ENCODE measurements at places on chromosomes 2 and 18.

GRCh38 chr18:44564922-44565321 is 115.8 kb upstream of the SETBP1 start:
- DNase-seq = no peak

GRCh38 chr2:235000426-235001236 is 48.8 kb downstream of the SH3BP4 start:
- no peak for DNase-seq

GRCh38 chr2:224008702-224009261 is 30.3 kb downstream of the SERPINE2 start:
- no peak for DNase-seq

GRCh38 chr2:20942646-20943125 is 101.2 kb downstream of the APOB start:
- no peak for DNase-seq

DNA sequence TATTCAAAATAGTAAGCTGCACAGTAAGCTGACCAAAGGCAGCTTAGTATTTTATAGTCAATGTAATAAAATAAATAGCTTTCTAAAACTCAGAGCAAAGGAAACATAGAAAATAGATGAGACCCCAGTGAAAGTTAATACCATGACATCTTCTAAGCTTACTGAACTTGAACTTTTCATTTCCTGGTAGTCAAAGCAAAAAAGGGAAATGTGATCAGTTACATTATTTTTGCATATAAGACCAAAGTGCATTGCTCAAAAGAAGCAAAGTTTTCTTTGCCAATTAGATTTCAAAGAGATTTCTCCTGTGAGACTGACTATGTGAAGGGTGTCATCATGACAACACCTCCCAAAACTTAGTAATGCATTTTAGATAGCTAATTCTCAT is 70.2 kb downstream of the MYO1B start:
- no peak for DNase-seq

GRCh38 chr2:70062270-70062669 is 25.0 kb upstream of the PCBP1 start:
- DNase-seq = no peak

- no peak for DNase-seq
These were observed 50.8 kb downstream of the CCBE1 start for GRCh38 chr18:59646228-59646962.

DNA sequence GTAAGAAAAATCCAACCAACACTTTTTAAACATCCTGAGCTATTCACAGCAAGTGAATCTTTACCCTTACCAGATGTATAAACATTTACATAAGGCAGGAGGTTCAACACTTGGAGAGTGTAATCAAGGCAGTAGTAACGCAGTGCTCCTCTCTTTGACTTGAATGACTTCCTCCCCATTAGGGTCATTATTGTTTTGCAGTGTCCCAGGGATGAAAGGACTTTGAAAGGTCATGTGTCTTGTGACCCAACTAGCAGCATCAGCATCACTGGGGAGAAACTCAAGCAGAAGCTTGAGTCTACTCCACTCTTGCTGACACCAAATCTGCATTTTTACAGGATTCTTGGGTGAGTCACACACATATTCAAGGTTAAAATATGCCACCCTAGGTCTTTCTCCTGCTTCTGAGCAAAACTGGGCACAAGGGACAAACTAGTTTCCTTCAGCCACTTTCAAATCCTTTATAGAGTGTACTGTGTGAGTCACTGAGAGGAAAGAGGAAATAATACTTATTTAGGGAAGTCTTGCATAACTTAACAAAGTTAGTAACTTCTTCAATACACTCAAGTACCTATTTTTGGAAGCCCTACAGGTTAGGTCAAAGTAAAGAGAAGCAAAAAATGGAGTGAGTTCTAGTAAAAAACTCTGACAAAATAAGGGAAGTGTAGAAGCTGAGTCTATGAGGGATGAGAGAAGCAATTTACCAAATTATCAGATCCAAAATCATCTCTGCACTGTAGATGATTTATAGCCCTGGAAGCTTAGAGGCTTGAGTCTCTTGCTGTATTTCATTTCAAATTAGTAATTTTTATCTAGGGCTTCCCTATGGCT is 51.0 kb upstream of the EML4 start:
- no peak for DNase-seq
